Stimulated activated CD8-positive, alpha-beta memory T cell treated with anti-CD3 and anti-CD28 coated beads, Interleukin-15, amount 100 ng/mL, for 24 hours (primary cell): ENCODE measurements at places on chromosomes 5 and 9.

DNA sequence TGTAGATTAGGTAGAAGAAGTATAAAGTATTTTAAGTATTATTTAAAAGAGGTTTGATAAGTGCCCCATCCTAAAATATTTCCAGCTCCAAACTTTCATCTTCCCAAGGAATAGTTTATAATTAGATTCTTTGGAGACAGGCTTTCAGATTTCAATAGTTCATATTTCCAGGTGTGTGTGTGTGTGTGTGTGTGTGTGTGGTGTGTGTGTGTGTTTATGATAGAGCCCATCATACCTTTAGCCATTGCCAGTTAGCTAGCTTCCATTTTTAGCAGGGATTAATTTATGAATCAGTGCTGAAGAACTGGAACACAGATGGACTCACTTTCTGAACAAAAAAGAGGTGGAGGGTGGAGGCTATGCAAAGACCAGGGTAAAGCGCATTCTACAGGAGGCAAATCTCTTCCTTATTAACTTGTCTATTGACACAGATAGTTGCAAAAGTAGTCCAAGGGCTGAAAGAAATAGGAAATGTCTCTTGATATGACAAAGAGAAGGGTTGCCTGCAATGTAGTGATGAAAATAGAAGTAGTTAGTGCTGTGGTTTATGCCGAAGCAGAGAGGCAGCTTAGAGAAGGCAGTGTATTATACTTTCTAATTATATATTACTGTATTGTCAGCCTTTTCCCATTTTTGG is 301.1 kb downstream of the MAN2A1 start:
- DNase-seq = no peak

GRCh38 chr9:107363516-107364152 is 80.6 kb downstream of the RAD23B start:
- no peak for DNase-seq

DNA sequence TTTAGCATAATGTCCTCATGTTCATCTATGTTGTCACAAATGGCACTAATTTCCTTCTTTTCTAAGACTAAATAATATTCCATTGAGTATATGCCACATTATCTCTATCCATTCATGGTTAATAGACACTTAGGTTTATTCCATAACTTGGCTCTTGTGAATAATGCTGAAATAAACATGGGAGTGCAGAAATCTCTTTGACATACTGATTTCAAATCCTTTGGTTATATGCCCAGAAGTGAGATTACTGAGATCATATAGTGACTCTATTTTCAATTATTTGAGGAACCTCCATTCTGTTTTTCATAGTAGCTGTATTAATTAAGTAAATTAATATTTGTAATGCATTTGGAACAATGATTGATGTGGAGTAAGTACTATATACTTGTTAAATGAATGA is 13.0 kb downstream of the SMIM3 start:
- DNase-seq = no peak

DNA sequence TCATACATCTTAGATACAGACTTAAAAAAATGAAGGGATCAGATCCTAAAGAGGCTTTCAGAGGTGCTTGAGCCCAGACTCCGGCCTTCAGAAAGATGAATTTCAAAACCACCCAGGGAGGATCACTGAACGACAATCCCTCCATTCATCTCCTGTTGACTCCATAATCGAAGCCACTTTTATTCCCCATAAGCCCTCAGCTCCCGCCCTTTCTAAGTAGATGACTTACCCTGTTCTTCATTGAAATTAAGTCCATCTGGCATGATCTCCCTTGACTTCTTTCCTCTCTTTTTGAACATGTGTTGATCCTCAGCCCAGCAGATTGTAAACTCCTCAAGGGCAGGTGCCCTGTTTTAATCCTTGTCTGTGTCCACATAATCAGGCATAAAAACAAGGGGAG is 50.8 kb upstream of the ASTN2 start:
- no peak for DNase-seq

DNA sequence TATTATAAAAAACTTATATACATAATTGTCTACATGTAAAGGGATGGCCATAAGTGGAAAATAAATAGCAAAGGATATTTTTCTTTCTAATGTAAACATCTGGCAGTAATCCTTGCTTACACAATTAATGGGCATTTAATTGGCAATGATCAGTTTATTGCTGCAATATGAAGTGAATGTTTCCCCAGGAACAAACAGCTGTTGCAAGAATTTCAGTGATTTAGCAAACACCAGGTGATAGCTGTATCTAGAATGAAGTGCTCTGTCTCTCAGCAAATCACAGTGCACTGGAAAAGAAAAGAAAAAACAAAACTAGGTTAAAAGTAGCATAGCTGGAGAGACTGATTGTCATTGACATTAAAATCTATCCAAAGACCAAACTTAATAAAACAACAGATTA is 594.5 kb upstream of the ARRDC3 start:
- DNase-seq = no peak

DNA sequence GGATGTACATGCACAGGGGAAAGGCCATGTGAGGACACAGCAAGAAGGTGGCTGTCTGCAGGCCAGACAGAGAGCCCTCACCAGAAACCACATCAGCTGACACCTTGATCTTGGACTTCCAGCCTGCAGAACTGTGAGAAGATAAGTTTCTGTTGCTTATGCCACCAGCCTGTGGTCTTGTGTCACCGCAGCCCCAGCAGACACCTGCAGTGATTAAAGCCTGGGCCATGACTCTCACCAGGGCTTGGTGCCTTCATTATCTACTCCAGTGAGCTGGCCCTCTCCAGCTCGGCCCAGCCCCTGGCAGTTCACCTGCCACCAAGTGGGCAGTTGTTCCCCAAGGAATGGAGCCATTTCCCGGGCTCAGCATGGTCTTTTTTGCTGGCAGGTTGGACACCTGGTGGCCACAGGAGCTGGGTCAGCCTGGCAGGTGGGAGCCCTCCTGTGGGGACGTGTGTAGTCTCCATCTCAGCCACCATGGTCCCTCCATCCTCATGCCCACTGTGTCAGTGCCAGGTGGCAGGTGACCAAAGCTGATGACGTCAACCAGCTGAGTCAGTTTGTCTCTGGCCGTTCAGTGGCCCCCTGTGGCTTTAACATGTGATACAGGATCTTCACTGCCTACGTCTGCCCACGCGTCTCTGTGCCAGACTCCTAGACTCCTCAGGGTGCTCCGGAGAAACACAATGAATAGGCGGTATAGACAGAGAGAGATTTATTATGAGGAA is 99.9 kb upstream of the PPP1R26 start:
- no peak for DNase-seq

DNA sequence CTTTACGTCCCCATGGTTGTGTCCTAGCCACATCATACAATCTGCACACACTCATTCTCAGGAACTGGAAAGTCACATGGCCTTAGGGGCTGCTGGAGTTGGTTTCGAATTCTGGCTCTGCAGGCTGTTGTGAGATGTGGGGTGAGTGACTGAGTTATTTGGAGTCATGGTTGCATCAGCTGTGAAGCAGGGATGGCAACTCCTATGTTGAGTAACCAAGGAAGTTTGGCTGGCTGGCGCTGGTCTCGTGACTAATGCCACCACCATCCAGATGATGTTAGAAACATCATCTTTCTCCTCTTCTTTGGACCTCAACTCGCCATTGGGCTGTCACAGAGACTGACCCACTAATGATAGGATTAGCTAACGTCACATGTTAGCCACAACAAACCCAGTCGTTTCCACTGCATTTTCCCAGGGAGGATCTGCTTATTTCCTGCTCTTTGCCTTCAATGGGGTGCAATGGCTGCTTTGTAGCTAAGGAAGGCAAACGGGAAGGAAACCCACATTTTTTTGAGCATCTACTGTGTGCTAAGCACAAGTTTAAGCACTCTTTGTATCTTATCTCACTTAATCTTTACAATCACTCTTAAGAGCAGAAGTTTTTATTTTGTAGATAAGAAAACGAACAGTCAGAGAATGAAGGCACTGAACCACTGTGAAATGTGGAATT is 78.1 kb upstream of the UBTD2 start:
- no peak for DNase-seq

GRCh38 chr5:10913841-10914240 is 152.8 kb upstream of the DAP start:
- no peak for DNase-seq

DNA sequence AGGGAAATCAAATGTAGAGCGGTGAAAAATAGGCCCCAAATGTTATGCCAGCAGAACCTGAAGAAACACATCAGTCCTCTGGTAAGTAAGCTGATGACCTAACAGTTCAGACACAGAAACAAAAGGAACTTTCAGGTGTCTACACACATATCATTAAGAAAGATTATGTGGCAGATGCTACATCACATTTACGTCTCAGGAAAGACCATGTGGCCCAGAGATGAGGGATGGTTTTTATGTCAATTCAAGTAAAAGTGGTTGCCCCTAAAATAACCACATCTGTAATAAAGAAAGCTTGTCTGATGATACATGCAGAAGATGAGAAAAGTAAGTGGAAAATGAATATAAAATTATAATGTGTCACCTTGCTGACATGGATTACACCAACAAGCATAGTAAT is 31.4 kb downstream of the GNAQ start:
- no peak for DNase-seq

GRCh38 chr5:75656311-75657003 is 45.2 kb downstream of the ANKDD1B start:
- no peak for DNase-seq
